ENCODE measurements at places on chromosomes 12 and 14.

DNA sequence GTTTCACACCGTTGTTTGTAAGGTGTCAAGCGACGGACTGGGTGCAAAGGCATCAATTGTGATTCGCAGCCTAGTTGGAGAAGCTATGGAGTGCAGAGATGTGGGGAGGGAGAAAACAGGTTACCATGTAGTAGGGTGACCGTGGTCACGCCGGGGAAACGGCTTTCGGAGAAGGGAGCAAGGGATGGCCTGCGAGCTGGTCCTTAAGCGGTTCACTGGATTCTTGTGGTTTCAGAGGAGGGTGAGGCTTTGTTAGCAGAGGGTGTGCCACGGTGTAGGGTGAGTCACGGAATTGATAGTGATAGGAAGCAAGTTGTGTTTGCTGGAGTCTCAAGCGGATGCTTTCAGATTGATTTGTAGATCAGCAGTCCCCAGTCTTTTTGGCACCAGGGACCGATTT lies 2.3 kb downstream of the PIWIL1 start:
- no peak for DNase-seq

GRCh38 chr12:122537021-122537420 lies 10.0 kb downstream of the KNTC1 start:
- no peak for DNase-seq

GRCh38 chr14:54221971-54222370 lies 174.8 kb upstream of the CDKN3 start:
- DNase-seq, result no peak

- DNase-seq, result no peak
These were observed 178.9 kb upstream of the BCL2L14 start for GRCh38 chr12:11891754-11892386.

DNA sequence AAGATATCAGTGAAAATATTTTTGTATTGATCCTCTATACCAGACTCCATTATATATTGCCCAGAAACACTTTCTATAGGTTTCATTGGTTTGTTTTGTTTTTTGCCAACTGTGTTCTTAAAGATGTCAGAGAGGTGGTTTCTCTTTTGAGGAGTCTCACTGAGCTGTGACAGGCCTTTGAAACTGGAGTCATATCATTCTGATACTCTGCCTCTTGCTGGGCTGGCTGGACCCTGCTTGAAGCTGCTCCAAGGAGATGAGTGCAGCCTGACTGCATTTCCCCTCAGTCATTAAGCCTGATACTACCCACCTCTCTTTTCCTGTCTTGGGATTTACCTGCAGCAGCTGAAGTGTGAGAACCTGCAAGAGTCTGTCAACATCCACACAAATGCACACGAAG lies 16.4 kb upstream of the TAS2R30 start:
- DNase-seq, result no peak

DNA sequence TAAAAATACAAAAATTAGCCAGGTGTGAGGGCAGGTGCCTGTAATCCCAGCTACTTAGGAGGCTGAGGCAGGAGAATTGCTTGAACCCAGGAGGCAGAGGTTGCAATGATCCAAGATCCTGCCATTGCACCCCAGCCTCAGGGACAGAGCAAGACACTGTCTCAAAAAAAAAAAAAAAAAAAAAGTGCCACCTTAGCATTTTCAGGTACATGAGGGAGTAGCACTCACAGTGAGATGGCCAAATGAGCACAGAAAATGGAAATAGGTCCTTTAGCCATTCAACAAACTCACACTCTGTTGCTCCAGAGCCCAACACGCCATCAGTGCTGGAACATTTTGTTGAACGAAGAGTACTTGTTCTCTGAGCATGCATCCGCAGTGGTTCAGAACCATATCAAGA lies 75.2 kb upstream of the MYL2 start:
- no peak for DNase-seq

- DNase-seq, result no peak
These were observed 7.7 kb downstream of the AHNAK2 start for GRCh38 chr14:104970231-104971068.

- DNase-seq, result no peak
These were observed 32.3 kb downstream of the EFCAB11 start for GRCh38 chr14:89922031-89922907.

- no peak for DNase-seq
These were observed 92.5 kb downstream of the FBXL14 start for GRCh38 chr12:1501695-1502378.

GRCh38 chr14:88232771-88233170 lies 90.3 kb downstream of the KCNK10 start:
- no peak for DNase-seq

DNA sequence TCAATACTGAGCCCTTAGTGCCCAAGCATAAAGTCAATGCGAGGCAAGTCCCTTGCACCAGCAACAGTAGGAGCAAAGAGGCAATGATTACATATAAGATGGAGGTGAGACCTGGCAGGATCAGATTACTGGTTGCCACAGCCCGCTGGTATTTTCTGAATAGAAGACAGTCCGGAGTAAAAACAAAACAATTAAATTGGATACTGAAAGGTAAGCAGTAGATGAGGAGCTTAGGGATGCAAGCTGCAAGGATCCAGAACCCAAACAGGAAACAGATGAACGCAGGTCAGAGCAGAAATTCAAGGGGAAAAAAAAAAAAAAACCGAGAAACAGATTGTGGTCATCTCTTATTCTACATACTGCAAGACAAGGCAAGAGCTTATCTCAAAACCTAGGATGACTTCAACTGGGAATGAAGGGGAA lies 119.6 kb downstream of the MED13L start:
- no peak for DNase-seq

GRCh38 chr12:124525455-124525854 lies 42.0 kb downstream of the NCOR2 start:
- DNase-seq, result no peak

- no peak for DNase-seq
These were observed 73.5 kb downstream of the BTG1 start for GRCh38 chr12:92072112-92072511.

- DNase-seq, result no peak
These were observed 128.7 kb upstream of the NOS1 start for GRCh38 chr12:117490130-117490529.

DNA sequence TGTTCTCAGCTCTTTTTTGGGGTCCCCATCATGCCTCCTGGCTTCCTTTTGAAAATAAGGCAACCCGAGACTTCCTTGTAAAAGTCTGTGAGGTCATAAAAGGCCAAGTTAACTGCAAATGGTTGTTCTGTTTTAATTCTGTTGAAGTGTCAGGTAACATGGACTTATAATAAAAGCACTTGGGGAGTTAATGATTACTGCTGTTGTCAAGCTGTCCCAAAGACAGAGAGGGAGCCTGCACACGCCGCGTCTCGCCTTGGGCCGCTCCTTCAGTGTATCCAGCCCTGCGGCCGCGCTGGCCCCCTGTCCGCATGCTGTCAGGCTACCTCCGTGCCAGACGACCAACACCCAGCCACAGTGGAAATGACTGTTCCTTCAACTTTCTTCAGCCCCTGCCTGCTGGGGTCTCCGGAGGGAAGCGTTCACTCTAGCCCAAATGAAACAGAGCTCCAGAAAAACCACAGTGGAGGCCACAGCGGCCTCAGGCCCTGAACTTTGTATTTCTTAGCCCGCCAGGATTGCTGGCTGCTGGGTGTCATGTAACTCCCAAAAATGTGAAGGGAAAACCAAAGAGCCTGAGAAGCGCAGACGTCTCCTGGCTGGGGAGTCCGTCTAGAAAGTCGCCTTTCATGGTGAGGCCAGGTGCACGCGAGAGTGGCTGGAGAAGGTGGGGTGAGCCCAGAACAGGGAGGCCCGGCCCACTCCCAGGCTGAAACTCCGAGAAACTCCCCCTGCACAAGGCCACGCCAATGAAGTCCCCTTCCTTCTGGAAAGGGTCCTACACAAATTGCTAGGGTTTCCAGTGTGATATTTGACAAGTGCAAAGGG lies 189.1 kb downstream of the ZFP36L1 start:
- no peak for DNase-seq

DNA sequence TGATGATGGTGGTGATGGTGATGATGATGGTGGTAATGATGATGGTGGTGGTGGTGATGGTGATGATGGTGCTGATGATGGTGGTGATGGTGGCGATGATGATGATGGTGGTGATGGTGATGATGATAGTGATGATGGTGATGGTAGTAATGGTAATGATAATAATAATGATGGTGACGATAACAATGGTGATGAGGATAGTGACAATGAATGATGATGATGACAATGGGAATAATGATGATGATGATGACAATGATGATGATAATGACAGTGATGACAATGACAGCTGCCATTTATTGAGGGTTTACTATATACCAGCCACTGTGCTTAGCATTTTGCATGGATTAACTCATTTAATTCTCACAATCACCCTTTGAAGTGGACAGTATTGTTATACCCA lies 94.6 kb downstream of the SRRM4 start:
- DNase-seq, result no peak

GRCh38 chr14:67971627-67972625 lies 152.3 kb downstream of the RAD51B start:
- no peak for DNase-seq

DNA sequence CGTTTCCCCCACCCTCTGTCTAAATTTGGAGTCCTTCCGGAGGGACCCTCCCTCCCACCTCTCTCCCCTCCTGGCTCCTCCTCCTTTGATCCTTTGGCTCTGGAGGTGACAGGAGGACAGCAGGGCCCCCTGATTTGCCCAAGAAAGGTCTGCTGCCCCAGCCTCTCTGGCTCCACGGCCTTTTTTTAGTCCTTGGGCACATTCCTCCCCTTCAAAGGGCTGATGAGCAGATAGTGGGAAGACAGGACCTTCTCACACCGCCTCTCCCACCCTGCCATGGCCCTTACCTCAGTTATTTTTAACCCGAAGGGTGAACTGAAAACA lies 196 bp upstream of the MYH6 start:
- DNase-seq, result no peak

GRCh38 chr14:105531894-105532623 lies 5.7 kb downstream of the TMEM121 start:
- no peak for DNase-seq

- DNase-seq, result no peak
These were observed 265.9 kb downstream of the EFCAB11 start for GRCh38 chr14:89688507-89689211.

- peak; percentile 82 for DNase-seq
These were observed 516 bp downstream of the PCBP2 start for GRCh38 chr12:53452159-53453077.

- DNase-seq, result no peak
These were observed at the start of gene ALX1 for GRCh38 chr12:85280165-85280983. ALX1 (plus strand) TSS chr12:85280220; CDS start chr12:85280262, 42 bp downstream.

DNA sequence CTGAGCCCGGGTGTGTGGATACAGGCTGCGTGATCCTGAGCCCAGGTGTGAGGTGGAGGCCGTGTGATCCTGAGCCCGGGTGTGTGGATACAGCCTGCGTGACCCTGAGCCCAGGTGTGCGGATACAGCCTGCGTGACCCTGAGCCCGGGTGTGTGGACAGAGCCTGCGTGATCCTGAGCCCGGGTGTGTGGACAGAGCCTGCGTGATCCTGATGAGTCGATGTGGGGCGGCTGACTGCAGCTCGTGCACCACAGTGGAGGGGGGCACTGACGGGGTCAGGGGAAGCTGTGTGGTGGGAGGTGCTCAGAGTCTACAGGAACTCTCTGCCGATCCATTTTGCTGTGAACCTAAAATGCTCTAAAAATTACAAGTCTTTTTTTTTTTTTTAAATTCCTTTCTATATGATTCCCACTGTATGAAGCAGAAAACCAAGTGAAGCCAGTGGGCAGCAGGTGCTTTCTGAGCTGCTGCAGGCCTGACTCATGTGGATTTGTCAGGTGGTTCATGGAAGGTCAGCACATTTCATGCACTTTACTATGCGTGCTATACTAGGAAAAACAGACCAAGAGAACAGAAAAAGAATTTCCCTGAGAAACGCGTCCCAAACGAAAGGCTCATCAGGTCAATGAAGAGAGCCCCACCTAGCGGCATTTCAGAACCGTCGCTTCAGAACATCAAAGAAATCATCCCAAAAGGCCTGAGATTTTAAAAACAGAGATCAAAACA lies 19.3 kb downstream of the BRF1 start:
- DNase-seq, result no peak

- DNase-seq, result no peak
These were observed 94.4 kb downstream of the DAD1 start for GRCh38 chr14:22494486-22495135.

GRCh38 chr12:58443273-58443980 lies 476.9 kb downstream of the LRIG3 start:
- DNase-seq, result no peak

- no peak for DNase-seq
These were observed 26.0 kb downstream of the PPFIBP1 start for GRCh38 chr12:27549801-27550652.

DNA sequence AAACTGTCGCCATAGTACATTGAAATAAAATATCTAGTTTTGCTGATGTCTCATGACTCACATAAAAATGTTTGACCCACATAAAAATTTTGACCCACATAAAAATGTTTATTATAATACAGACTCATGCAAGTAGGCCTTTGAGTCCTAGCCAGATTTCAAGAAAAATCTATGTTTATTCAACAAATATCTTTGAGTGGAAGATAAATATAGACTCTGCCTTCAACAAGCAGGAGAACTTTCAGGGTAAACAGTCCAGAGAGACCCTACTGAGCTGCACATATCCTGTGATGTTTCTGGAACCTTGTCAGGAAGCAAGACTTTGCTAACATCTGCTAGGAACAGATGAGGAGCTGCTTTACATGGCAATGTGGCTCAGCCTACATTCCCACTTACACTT lies 283.1 kb downstream of the MDGA2 start:
- DNase-seq, result no peak

GRCh38 chr14:51139121-51139681 lies 44.3 kb upstream of the TRIM9 start:
- no peak for DNase-seq

GRCh38 chr12:33770652-33771051 lies 251.6 kb upstream of the ALG10 start:
- DNase-seq, result no peak

DNA sequence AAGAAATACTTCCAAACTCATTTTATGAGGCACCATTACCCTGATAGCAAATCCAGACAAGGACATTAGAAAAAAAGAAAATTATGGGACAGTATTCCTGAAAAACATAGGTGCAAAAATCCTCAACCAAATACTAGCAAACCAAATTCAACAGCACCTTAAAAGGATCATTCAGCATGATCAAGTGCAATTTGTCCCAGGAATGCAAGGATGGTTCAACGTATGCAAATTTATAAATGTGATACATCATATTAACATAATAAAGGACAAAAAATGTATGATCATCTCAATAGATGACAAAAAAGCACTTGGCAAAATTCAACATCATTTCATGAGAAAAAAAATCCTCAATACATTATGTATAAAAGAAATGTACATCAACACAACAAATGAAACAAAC lies 162.9 kb downstream of the DUSP6 start:
- no peak for DNase-seq

GRCh38 chr14:53807542-53807941 lies 149.1 kb downstream of the BMP4 start:
- no peak for DNase-seq

DNA sequence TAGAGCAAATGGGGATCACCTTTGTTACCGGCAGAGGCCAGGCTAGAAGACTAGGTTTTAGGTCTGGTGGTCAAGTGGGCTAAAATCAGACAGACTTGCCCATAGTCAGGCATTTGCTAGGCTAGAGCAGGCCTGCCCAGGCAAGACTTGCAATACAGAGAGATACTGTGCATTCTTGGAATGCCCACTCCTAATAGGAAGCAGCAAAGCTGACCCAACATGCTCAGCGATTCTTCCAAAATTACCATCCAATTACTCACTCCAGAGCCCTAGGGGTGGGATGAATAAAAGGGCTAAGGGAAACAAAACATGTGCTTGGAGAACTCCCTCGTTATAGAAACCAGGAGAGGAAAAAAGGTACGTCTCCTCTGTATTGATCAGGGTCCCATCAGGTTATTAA lies 187.8 kb upstream of the AMIGO2 start:
- DNase-seq, result no peak
